HuH-7.5 (cell line): ENCODE measurements at places on chromosomes 2 and 18.

DNA sequence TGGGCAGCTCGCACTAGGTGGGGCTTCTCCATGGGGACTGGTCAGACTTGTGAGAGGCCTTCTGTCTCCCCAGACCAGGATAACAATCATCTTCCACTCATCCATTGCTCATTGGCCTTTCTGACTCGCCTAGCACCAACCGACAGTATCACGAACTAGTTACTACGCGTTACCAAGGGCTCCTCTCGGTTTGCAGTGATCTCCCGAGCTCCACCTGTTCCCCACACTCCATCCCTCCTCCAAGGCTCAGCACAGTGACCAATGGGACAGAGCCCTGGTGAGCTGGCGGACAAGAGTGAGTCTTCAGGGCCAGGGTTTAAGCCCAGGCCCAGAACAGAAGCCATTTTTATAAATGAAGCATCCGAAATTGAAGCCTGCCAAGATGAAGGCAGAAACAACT, 42.8 kb upstream of the SMAD7 start:
- DNase-seq, result no peak

DNA sequence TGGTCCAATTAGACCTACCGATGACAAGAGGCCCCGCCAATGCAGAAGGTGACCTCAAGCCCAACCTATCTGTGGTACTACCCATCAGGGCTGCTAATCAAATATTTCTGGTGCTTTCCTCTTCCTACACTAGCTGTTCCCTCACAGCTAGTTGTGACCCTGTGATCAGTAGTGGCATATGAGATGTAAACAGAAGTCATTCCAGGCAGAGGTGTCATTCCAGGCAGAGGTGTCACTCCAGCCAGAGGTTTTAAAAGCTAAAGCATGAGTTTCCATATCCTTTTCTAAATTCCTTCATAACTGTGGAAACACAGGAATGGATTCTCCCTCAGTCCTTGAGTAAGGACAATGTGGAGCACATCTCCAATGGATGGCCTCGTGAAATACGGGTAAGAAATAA, 110.9 kb upstream of the DNAJC10 start:
- DNase-seq, result no peak

DNA sequence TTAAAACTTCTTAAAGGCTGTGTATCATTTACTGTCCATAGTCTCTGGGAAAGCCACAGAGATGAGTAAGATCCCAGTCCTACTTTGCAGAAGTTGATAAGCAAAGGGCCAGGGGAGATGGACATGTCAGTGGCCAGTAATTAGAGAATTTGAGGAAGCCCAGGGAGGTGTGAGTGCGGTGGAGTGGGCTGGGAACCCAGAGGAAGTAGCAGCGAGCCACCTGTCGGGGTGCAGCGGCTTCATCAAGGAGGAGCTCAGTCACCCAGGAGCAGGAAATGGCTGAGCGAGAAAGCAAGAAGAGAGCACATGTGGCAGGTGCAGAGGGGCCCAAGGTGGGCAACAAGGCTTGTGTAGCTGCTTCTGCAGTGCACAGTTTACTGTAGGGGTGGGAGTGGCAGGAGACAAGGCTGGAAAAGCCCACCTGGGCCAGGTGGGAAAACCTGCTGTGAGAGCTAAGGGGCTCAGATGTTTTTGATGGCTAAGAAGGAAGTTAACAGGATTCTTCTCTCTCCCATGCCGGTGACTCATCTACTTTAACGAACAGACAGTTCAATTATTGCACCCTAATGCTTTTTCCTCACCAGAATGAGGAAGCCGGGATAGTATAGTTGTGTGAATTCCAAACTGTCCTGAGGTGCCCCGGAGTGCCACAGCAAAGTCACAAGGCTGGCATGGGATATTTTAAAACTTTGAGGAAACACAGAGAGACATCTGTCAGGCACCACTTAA, 34.8 kb upstream of the MGAT5 start:
- no peak for DNase-seq

DNA sequence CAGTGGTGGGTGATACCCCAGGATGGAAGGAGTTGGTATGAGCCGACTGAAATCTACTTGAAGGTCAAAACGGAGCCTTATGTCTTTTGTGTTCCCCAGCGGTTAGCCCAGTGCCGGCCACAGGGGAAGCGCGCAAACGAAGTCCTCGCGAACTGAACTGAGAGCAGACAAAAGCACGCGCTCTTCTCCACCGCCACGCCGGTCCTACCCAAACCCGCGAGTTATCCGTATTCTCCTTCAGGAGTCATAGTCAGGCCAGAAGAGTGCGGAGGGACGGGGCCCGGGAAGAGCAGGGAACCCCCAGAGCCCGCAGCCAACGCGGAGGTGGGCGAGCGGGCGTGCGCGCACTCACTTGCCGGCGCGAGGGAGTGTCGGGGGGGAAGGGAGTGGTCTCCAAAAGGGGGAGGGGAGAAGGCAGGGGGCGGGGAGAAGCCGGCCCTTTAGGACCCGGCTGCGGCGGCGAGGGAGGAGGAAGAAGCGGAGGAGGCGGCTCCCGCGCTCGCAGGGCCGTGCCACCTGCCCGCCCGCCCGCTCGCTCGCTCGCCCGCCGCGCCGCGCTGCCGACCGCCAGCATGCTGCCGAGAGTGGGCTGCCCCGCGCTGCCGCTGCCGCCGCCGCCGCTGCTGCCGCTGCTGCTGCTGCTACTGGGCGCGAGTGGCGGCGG, at the start of gene IGFBP2:
Gene IGFBP2, plus strand, starts transcription at position 469 of the 664 bp plus-strand sequence. Its CDS starts 104 bp downstream, at position 573.
- no peak for DNase-seq

DNA sequence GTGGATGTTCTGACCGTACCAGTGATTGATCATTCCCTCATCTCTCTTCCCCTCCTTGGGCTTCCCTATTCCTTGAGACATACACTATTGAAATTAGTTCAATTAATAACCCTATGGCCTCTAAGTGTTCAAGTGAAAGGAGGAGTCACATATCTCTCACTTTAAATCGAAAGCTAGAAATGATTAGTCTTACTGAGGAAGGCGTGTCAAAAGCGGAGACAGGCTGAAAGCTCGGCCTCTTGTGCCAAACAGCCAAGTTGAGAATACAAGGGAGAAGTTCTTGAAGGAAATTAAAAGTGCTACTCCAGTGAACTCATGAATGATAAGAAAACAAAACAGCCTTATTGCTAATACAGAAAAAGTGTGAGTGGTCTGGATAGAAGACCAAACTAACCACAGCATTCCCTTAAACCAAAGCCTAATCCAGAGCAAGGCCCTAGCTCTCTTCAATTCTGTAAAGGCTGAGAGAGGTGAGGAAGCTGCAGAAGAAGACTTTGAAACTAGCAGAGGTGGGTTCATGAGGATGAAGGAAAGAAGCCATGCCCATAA, 144.4 kb upstream of the LYPD6 start:
- DNase-seq, result no peak

- DNase-seq, result no peak
These were observed 102.8 kb upstream of the CYP1B1 start for GRCh38 chr2:38178556-38179419.

GRCh38 chr2:223558970-223559369, 43.2 kb downstream of the SCG2 start:
- no peak for DNase-seq

GRCh38 chr2:86518481-86518880, 44.8 kb downstream of the CHMP3 start:
- DNase-seq, result no peak

DNA sequence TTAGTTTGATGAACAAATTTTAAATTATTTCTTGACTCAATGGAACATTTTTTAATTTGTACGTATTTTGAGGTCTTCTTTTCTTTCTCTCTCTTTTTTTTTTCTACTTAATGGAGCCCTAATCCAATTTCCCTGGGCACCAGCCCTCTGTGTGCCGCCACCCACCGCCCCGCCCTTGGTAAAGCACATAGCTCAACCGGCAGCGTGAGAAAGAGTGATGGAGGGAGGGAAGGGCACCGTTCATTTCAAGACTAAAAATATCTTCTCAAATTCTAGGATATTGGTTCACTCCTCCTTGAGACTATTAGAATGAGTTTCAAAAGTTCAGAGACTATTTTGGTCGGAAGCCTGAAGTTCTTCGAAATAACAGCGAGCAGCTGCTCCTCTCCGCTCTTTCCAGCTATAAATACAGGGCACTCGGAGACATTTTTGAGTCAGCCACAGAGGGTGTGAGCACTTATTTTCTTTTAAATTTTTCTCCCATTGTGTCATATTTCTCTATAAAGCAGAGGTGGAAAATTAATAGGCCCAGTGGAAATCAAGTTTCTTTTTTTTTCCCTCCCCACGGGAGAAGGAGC, 731.7 kb upstream of the ID2 start:
- no peak for DNase-seq

DNA sequence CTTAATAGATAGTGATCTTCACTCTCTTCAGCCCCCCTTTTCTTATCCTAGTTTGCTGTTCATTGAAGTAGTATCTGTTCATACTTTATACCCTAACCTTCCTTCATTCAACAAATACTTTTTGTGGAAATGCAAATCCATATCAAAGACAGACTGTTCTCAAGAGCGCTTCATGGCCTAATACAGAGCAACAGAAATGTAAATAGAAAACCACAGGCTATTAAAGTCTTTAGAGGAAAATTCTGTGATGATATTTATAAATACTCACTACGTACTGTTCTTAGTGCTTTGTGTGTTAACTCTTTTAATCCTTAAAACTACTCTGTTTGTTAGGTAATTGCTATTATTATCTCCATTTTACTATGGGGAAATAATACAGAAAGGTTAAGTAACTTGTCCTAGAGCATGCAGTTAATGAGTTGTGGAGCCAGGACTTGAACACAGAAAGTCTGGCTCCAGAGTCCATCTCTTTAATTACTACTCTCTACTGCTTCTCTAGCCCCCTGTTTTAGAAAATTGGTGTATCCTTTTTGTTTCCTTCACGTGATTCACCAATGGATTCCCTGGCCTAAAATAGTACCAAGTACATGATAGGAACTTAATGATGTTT, 2.9 kb downstream of the MDH1 start:
- DNase-seq, result no peak

DNA sequence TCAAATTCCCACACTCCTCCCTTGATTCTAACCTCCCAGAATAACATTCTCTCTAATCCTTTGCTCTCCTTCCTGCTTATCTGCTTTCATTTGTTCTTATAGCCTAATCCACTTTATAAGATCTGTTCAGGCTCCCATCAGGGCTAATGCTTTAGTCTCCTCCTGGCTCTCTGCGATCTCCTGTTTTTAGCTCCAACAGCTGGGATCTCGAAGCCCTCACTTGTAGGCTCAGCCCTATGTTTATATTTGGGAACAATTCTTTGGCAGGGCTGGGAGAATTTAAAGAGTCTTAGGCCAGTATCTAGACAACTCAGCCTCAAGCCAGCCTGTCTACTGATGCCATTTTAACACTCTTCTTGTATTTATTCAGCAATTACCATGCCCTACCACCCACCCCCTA, 27.2 kb upstream of the RAPH1 start:
- no peak for DNase-seq

DNA sequence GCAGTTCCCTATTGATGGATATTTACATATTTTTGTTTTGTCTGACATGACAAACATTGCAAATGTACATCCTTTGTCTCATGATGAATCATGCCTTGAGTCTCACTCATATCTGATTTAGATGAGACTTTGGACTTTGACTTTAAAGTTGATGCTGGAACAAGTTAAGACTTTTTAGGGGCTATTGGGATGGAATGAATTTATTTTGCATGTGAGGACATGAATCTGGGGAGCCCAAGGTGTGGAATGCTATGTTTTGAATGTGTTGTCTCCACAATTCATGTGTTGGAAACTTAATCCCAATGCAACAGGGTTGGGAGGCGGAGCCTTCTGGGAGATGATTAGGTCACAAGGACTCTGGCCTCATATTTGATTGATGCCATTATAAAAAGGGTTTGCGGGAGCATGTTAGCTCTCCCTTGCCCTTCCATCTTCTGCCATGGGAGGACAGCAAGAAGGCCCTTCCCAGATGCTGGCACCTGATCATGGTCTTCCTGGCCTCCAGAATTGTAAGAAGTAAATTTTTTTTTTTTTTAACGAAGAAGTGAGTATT, 29.1 kb upstream of the INO80D start:
- no peak for DNase-seq

- no peak for DNase-seq
These were observed 18.6 kb upstream of the RMC1 start for GRCh38 chr18:23484561-23485182.

GRCh38 chr2:207093234-207093633, 72.5 kb downstream of the KLF7 start:
- no peak for DNase-seq

DNA sequence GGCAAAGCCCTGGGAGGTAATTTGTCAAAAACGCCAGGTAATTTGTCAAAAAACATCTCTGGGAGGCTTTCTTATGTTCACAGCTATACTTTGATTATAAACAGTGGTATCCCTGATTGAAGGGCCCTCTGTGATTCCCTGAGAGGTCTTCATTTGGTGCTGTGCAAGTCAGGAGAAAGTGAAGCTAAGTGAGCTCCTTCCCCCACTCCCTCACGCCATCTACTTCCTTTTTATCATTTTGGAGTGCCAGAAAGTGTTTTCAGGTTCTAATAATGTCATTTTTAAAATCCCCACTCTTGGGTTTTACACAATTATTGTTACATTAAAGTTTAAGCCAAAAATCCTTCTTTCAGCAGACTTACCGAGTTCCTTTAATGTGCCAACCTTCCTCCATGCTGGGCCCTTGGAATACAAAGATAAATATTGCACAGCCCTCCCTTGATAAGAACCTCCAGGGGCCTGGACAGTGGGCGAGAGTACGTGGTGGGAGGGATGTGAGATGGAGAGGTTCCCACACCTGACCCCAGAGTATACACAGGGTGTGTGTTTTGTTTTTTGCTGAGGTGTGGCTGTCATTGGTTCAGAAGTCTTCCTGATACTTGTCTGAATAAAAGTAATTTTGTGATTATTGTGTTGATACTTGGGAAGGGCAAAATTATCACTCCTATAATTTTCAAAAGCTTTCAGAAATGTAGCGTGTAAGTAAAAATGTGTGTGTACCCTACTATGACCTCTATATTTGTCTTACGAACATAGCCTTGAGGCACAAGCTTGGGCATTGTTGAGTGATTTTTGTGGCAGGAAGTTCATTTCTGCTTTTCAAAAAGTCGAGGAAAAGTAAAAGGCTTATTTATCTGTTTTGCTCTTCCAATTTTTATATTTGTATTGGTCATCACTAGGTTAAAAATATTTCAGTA, 8.2 kb downstream of the MAPRE2 start:
- DNase-seq, result no peak

DNA sequence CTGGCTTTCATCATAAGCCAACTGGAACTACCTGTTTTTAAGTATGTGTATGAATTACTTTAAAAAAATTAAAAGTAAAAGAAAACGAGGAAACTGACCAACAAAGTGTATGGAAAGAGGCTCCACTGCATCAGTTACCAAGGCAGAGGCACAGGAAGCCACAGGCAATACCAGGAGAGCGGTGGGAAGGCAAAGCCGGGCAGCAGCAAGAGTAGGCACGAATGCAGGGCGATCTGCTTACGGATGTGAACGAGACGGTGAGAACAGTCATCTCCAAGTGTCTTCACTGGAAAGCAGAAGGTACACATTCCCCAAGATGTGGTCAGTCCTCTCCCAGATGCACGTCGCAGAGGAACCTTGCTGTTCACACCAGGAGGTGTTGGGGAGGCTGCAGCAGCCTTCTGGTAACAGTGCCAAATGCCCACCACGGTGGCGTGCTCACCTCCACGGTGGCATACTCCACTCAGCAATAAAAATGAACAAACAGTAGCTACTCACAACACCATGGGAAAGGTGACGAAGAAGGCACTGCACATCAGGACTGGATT, 43.1 kb downstream of the HS6ST1 start:
- no peak for DNase-seq
